Fibroblast of skin of abdomen (primary cell): ENCODE measurements at places on chromosomes 11 and 22.
A peak's percentile ranks its signal among the peaks of the same experiment; 100 is the strongest.

GRCh38 chr11:48170241-48171233, 46.1 kb upstream of the OR4B1 start:
- DNase-seq, result peak; percentile 57

DNA sequence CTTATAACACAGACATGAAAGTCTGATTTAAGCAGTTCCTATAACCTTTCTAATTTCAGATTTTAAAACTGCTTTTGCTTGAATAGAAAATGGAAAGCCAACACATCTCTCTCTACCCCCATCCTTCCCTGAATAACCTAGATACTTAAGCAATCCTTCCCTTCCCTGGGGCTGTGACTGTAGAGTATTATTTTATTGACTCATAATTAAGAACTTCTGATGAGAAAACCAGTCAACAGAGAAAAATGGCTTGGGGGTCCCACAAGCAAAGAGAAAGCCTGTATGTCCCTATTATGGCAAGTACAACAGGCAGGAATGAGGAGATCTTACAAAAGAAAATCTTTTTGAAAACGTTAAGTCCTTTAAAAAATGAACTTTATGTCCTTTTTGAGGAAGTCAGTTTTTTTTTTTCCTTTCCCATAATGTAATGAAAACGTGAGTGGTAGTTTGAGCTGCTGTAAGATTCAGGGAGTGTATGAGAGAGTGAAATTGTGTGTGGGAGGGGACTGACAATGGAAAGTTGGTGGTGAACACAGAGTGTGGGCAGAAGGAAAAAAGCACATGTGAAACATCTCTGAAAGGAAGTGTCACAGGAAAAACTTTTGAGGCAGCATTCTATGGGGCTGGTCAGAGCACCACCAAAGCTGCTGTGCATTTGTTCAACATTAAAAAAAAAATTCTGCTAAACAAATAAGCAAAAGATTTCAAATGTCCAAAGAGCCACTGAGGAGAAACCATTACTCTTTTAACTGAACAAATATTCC, 154.6 kb downstream of the MAML2 start:
- peak; percentile 87 for DNase-seq

GRCh38 chr11:18495703-18496102, 31.0 kb downstream of the TSG101 start:
- peak; percentile 12 for DNase-seq

DNA sequence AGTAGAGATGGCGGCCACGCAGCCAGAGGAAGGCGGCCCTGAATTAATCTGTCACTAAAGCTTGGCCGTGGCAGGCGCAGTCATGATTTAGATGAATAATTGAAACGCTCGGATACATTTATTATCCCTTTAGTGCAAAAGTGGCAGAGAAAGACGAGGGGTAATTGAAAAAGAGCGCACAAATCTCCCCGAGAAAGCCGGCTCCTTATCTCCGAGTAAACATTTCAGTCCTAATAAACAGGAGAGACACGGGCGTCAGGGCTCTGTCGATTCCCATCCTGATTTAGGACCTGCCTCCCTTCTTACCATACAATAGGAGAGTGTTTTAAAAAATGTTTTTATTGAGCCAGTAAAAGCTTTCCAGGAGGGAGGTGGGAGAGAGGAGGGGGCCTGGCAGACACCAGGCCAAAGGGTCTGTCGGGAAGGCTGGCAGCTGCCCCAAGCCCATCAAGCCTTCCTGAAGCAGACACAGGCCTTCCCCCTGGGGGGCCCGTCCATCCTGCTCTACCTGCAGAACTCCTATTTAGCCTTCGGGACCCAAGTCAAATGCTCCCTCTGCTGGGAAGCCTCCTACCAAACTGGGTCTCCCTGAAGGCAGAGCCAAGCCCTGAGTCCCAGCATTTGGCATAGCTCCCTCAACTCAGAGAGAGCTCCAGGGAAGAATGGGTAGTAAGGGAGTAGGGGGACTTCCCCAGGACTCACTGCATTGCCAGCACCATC, 22.8 kb downstream of the OTUB1 start:
- no peak for DNase-seq

DNA sequence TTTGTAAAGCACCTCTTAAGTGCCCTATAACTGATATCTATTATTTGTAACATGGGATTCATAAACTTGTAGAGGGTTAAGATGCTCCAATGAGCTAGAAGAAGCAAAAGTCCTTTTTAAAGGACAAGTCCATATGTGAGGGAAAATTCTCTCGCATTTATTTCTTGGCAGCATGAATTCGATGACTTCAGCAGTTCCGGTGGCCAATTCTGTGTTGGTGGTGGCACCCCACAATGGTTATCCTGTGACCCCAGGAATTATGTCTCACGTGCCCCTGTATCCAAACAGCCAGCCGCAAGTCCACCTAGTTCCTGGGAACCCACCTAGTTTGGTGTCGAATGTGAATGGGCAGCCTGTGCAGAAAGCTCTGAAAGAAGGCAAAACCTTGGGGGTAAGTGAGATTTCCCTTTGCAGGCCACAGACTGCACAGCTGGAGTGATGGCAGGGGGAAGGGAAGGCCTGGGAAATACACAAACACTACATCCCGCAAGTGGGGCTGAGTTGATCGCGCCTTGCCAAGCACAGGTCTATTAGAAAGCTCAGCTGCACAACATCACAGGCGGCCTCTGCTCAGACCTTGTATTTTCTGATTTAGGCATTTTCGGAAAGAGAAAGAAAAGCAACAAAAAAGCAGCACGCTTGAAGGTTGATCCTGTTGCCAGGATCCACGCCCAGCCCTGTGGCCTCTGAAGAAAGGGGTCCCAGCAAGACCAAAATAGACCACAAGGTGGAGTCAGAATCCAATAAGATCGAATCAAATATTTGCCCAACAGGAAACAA, 1.5 kb downstream of the MS4A8 start:
- no peak for DNase-seq

DNA sequence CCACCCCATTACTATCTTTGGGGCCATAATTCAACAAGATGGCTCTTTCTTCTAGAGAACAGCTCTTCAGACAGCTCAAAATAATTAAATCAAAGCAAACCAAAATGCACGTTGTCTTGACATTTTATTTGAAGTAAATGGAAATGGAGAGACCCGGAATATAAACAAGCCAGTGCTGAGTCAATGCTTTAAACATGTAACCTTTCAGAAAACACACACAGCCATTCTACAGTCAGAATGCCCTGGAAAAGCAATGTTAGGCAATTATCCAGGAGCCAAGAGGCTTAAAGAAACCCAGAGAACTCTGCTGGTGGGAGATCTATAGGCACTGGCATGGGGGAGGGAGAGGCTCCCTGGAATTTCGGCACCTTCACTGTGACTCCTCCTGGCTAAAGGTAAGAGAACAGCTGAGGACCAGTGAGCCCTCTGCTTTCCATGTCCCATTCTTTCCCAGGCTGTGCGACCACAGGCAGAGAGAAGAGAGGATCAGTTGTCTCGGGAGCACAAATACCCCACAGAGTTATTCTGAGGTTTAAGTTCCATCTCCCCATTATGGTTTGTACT, 254.0 kb upstream of the CCDC90B start:
- DNase-seq, result peak; percentile 5

DNA sequence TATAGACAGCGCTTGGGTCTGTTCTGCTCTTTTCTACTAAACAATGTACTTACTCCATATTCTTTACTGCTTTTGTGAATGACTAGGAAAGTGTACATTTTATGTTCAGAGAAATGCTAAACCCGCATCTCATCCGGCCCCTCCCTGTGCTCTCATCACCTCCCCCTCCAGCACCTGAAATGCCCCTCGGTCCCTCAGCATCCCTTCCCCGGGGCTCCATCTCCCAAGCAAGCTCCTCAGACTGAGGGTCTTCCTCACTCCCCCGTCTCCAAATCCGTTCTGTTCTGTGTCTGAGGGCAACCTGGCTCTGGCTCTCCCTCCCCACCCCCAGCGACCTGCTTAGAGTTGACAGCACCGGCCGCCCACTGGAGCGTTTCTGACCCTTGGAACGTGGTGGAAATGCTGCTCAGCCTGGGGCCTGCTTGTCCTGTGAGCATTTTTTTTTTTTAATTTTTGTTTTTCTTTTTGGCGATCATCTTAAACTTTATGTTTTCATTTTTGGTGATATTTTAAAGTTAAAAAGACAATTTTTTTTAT, 1.4 kb downstream of the SELENOO start:
- DNase-seq, result no peak

DNA sequence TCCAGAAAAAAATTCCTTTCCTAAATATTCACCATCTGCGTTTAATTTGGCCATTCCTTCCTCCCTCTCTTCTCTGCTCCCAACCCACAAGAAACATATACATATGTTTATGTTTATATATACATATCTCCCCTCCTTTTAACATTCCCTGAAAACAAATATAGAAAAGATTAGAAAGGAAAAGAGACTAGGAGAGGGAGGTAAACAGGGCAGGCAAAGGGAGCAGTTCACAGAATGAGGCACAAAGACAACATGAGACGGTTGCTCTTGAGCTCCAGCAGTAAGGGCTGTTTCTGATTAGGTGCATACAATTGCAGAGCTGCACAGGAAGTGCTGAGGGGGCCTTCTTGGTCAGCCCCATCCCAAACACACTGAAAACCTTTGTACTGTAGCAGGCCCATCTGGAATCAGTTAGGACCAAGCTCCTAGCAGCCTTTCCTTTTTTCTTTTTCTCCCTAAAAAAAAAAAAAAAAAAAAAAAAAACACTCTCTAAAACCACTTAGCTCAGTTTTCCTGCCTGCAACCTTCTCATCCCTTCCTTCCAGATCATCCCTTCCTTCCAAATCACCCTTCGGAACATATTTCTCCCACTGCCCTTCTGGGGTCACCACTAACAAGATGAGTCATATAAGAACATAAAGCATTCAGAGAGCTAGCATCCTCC, 57.0 kb downstream of the RBFOX2 start:
- peak; percentile 99 for DNase-seq

DNA sequence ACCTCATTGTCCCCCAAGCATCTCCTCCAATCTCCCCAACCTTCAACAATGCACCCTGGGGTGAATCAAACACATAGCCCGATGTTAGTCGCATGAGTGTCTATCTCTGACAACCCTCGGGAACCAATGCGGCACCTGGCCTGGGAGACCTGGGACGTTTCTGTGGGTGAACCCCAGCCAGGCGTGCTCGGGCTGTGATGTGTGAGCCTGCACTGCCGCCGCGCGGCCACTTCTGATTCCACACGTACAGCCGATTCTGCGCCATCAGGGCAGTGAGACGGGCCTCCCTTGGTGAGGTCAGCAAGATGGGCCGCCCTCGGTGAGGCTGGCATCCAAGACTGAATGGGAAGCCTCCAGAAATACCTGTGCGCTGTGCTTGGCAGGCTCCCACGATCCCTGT, 5.2 kb upstream of the H19 start:
- no peak for DNase-seq

DNA sequence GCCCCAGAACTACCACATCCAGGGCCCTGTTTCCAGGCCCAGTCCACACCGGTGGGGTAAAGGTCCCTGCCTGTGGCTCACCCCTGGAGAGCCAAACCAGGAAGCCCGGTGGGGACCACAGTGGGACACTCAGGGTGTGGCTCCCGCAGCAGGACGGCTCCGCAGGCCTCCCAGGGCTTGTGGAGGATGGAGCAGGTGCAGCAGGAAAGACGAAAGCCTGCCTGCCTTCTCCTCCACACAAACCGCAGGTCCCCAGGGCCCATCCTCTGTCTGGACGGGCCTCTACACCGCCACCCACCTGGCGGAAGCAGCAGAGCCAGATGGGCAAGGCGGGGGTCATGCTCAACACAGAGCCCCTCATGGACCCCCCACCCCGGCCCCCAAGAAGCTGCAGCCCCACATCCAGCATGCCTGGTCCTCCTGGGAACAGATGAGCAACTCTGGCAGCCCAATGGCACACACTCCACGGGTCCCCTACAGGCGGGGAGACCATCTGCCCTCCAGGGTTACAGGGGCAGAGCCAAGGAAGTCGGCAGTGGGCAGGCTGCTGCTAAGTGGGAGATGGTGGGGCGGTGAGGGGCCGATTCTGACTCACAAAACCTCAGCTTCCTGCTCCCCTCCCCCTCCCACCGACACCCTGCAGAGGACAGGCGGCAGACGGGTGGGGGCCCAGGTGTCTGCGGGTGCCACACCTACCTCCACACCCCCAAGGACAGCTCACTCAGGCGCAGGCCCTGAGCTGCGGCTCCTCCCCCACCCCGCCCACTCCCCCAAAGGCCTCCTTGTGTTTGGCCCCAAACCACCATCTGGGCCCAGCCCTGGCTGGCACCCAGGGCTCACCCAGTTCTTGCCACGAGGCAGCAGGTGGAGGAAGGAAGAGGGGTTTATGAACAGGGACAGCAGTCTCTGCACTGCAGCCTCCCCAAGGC, 5.2 kb downstream of the SBF1 start:
- peak; percentile 26 for DNase-seq

- no peak for DNase-seq
These were observed 58.6 kb downstream of the UVRAG start for GRCh38 chr11:75873417-75874221.

- peak; percentile 43 for DNase-seq
These were observed 494.5 kb upstream of the LARGE1 start for GRCh38 chr22:34414467-34415440.

- DNase-seq, result no peak
These were observed 167.2 kb downstream of the TRIM29 start for GRCh38 chr11:119970555-119971304.

GRCh38 chr11:121451986-121452608, at the start of gene SORL1:
SORL1 (plus strand) TSS chr11:121452314; CDS start chr11:121452332, 18 bp downstream.
- DNase-seq, result peak; percentile 68

DNA sequence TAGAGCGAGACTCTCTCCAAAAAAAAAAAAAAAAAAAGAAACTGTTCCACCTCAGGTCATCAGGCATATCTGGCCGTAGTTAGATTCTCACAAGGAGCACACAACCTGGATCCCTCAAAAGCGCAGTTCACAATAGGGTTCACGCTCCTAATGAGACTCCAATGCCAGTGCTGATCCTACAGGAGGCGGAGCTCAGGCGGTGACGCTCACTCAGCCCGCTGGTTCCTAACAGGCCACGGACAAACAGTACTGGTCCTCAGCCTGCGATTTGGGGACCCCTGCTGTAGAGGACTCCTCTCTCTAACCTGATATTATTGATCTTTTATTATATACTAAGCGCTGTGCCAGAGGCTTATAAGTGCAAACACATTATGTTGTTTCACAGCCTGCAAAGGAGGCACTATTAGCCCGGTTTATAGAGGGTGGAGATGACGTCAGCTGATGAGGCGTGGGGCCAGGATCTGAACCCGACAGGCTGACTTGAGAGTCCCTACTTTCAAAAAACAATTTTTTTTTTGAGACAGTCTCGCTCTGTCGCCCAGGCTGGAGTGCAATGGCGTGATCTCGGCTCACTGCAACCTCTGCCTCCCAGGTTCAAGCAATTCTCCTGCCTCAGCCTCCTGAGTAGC, 4.9 kb upstream of the MAFF start:
- DNase-seq, result no peak
